ENCODE measurements at places on chromosomes 4 and X.

GRCh38 chr4:125016892-125017299, 297.9 kb upstream of the FAT4 start:
- no peak for DNase-seq

DNA sequence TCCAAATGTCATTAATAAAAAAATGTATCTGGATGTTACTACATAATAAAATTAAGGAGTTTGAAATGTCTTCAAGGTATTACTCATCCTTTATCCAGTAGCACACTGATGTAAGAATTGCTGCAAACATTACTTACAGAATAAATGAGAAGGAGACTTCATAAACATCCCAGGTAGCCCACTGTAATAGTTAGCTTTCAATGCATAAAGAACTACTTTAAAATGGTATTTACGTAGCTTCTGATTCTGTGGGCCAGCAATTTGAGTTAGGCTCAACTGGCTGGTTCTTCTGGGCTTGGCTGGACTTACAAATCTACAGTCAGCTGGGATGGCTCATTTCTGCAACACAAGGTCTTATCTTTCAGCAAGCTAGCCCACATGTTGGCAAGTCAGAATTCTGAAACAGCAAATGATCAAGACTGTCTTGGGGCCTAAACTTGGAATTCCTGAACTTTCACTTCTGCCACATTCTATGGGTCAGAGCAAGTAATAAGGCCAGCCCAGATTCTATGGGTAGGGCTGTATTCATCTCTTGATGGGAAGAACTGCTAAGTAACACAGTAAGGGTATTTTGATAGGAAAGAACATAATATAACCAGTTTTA, 522.5 kb downstream of the IQCM start:
- no peak for DNase-seq

DNA sequence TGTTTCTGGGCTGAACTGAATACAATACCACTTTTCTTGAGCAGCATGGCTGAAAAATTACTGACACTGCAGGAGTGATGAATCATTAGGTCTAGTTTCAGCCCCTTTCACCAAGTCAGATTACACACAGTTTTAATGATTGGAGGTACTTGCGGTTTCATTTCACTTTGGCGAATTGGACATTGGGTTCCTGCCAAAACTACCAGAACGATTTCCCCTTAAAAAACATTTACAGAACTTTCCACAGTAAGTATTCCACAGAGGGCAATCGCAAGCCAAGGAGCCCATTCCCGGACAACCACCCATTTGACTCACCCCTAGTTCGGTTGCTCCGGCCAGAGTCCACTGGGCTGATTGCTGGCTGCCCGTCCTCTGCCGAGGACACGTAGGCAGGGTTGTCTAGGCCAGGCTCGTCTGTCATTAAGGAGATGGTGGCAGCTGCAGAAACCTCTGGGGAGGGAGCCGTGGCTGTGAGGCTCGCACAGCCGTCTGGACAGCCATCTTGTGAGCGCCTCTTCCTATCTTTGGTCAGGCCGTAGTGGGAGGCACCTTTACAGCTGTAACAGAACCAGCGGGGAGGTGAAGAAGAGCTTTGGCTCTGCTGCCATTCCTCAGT, 83.5 kb downstream of the LNX1 start:
- DNase-seq: no peak

DNA sequence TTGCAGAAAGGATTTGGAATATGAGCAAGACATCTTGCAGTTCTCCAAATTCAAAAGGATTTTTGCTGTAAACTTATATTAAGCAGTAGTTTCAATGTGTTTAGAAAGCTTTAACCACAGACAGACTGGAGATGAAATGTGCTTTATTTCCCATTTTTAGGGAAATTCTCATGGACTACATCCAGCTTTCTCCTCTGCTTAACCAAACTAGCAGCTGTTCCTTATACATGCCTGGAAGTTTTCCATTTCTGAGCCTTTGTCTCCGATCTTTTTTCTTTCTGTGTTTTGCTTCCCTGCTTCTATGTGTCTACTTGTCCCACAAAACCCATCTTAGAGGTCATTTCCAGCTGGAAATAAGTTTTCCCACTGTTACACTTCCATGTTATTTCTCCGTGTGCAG, 41.6 kb downstream of the TMA16 start:
- DNase-seq: no peak

DNA sequence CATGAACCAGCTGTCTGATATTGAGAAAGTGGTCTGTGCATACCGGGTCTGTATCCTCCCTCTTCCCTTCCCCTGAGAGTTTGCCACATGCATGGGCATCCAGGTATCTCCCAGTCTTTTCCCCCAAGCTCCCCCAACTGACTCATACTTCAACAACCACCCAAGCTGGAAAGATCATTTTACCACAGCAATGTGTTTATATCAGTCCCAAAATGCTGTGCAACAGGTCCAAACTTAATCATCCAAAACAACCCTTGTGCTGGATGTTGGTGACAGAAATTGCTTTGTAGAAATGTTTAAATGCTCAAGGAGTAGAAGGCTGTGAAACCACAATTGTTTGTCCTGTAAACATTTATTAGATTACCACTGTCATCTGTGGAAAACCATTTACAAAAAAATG, 286.8 kb upstream of the KLF3 start:
- no peak for DNase-seq

GRCh38 chr4:15007201-15007600, 4.9 kb downstream of the CPEB2 start:
- DNase-seq: no peak

Measured in SK-N-MC (cell line).